Chondrocyte (in vitro differentiated cells): ENCODE measurements at places on chromosomes 2 and 18. TPM values are rescaled to one million over a fixed set of nuclear protein-coding genes. Genes with fewer than 3 reads are reported as not detected.

DNA sequence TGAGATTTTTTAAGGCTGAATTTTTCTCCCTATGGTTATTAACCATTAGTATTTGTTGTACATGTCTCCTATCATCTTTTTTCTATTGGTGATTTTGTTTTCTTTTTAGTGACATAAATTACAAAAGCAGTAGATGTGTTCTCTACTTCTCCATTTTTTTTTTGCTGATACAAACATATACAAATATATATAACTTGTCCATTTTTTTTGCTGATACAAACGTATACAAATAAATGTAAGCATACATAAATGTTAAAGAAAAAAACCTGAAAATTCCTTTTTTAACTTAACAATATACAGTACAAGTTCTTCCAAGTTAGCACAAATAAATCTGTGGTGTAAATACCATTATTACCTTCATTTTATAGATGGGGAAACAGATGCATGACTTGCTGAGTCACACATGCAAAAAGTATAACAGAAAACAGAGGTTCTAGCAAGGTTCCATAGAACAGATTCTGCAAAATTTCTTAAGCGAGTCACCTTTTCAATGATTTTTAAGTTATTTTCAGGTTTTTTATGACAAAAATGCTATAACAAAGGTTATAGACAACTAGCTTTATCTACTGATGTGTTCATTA is 2.1 kb downstream of the MSGN1 start:
- no peak for DNase-seq

GRCh38 chr2:15684161-15685039 is 92.7 kb downstream of the DDX1 start:
- no peak for DNase-seq

- no peak for DNase-seq
Observed at GRCh38 chr2:187982668-187983067, 309.0 kb upstream of the GULP1 start.

GRCh38 chr2:199848389-199849130 is 2.4 kb downstream of the FTCDNL1 start:
- DNase-seq: no peak

- DNase-seq: no peak
Observed at GRCh38 chr2:43239981-43240765, 13.8 kb upstream of the ZFP36L2 start.

- DNase-seq: no peak
Observed at GRCh38 chr18:37564711-37565100, 892 bp downstream of the CELF4 start.

The SKOR2 gene
- total RNA-seq: not detected in 3 replicates

The TYMS gene
- total RNA-seq: 24.7 to 49.5 TPM (median 25.1 TPM) in 3 replicates

The MYCN gene
- total RNA-seq: 0.17 to 0.34 TPM in 2 of 3 replicates, not detected in the other

The ALKAL2 gene
- total RNA-seq: 150 to 164 TPM (median 154 TPM) in 3 replicates

The INPP4A gene
- 25.9 to 33.3 TPM (median 26.1 TPM) in 3 replicates for total RNA-seq
